ENCODE measurements at places on chromosomes 5 and 9.

GRCh38 chr9:130770679-130771442, 64.2 kb upstream of the ABL1 start:
- no peak for DNase-seq

- no peak for DNase-seq
These were observed 71.4 kb downstream of the SEMA4D start for GRCh38 chr9:89426384-89426961.

DNA sequence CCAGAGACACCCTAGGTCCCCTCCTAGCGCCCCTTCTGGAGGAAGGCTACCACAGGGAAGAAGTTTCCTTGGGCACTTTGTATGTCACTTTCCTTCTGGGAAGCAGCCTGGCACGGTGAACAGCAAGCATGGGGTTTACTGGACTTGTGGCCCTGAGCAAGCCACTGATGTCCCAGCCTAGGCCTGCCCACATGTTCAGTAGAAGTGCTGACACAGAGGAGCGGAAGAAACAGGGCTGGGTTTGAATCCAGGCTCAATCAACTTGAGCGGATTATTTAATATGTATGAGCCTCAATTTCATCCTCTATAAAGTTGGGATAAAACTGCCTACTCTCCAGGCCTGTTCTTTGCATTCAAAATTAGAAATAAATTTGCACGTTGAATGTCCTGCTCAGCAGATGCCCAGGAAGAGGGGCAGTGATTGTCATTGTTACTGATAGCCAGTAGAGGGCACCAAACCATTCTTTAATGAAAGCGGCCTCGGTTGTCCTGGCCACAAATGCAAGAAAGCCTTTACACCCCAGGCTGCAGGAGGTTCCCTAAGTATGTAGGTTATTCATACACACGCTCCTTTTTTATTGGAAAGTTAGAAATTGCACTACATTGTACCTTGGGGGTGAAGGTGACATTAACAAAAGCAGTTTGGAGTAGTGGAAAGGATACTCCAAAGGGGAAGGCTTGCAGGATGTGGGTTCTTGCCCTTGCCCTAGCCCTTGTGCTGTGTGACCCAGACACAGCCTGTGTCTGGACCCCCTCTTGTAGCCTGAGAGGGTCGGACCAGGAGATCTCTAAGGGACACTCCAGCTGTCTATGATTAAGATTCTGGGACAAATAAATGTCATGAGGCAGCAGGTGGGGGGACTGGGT, 13.4 kb upstream of the XPA start:
- peak; percentile 42 for DNase-seq

DNA sequence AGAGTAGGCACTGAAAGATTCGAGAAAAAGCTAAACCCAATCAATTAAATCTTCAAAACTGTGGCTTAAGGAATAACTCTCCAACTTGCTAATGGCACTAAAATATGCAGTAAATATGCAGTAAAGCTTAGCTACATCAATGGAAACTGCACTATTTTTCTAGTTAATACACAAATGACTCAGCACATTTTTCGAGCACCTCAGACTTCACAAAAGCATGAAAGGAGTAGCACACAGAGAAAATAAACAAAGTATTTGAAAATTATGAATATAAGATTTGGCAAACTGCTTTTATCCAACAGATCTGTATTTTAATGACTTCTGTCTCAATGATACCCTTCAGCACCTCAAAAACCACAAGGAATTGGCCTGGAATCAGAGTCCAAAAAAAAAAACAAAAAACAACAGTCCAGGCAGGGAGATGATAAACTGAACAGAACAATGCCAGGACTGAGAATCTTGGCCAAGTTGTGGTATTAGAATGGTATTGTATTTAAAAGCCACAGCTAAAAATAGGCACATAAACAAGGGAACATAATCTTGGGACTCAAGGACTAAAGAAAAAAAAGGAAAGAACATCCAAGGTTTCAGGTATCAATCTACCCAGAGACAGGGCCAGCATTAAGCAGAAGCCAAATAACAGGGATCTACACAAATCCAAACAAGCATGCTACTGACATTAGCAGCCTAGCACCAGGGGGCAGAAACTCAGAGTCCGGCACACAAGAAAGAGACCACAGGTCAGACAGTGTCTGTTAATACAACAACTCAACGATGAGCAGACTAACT, 21.4 kb downstream of the TMEM245 start:
- DNase-seq = no peak

DNA sequence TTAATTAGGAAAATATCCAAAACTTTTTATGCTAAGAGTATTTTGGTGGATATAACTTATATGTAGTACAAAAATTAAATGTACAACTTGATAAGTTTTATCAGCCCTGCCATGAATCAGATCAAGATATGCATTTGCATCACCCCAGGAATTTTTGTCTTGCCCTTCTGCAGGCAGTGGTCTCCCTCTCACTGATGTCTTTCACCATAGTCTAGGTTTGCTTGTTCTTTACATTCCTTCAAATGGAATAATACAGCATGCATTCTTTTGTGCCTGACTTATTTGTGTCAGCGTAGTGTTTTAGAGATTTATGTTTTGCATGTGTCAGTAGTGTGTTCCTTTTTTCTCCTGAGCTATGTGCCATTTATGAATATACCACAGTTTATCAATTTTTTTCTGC, 36.4 kb downstream of the RNF180 start:
- no peak for DNase-seq

GRCh38 chr9:127739614-127740330, 4.7 kb upstream of the TOR2A start:
- no peak for DNase-seq
